HS-27A (cell line): ENCODE measurements at places on chromosomes 6 and 20.

DNA sequence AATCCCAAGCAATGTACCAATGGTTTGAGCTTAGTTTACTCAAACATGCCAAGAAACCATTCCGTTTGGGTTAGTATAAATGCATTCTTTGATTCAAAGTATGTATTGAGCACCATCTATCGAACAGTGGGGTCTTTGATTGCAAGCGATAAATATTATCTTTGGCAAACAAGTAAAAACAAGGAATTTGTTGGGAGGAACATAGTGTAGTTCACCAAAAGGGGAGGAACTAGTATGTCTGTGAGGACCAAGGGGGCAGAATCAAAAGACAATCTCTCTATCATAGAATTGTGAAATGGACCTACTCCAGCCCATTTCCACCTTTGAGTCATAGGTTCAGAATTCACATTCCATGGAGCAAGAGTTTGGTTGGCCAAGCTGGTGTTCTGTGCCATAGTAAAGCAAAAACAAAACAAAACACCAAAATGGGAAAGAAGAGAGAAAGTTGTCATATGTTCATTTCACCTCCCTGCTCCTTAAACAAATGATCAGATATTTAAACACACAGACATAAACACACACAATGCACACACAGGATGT, 266.0 kb downstream of the TSHZ2 start:
- DNase-seq: no peak

GRCh38 chr6:56381801-56382251, 134.4 kb upstream of the COL21A1 start:
- no peak for DNase-seq

- no peak for DNase-seq
Observed at GRCh38 chr20:33812908-33813462, 1.8 kb downstream of the CHMP4B start.

DNA sequence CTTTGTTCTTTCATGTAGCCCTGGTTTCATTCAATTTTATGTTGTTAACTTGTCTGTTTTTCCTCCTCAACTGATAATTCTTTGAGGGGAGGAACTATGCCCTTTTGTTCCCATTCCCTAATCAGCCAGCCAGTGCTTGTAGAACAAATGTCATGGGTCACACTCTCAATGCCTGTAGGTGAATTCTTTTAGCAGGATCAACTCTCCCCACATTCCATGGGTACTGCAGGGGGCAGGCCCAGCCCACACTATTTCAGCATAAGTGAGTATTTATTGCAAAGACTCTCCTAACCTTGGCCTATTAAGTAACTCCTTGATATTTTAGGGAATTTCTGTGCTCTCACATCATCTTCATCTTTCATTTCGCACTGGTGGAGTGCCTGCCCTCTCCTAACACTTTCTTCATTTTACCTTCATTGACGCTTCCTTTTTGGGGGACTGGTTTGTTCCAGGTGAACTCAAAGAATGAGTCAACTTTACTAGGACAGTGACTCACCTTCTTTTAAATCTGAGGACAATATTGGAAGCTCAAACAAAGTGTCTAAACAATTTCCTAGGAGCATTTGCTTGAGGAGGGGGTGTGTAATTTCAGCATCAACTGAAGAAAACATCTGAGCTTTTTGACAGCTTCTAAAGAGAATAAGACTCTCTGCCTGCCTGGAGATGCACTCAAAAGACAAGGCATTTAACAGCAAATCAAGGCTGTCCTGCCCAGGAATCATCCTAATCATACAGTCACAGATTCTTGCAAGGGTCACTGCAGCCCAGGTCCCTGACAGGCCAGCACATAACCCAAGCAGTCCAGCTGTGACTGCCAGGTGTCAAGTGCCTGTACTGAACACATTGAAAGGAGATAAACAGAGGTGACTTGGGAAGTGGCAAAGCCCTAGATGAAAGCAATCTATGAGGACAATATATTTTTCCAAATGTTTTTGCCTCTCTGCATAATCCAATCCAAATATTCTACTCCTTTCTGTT, 263.9 kb upstream of the PRND start:
- DNase-seq: no peak

GRCh38 chr6:50836231-50836630, 17.6 kb downstream of the TFAP2B start:
- DNase-seq: no peak
